Activated naive CD4-positive, alpha-beta T cell (primary cell): ENCODE measurements at places on chromosomes 11 and 22.

GRCh38 chr22:36435516-36436415 lies 45.7 kb downstream of the TXN2 start:
- no peak for DNase-seq

DNA sequence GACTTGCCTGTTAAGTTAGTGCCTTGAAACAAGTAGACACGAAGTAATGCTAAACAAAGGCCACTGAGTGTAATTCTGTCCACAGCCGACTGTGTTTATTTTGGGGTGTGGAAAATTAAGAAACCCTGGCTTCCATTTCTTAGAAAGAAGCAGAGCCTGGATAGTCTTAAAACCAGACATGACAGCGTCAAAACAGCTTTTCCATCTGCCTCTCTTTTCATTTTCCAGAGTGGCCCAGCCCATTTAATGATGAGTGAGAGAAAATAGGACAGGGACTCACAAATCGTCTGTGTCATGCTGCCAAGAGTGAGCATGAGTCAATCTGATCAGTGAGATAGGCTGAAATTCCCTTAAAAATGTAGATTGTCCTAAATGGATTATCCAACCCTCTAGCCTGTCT lies 485.9 kb downstream of the JRKL start:
- DNase-seq = no peak

GRCh38 chr11:16956538-16957153 lies 57.6 kb downstream of the PLEKHA7 start:
- DNase-seq = no peak

GRCh38 chr11:33533386-33534052 lies 167.1 kb downstream of the C11orf91 start:
- DNase-seq = no peak

GRCh38 chr11:62394825-62395538 lies 23.9 kb upstream of the SCGB1A1 start:
- DNase-seq = no peak
